Activated naive CD8-positive, alpha-beta T cell treated with anti-CD3 and anti-CD28 coated beads for 36 hours (primary cell): ENCODE measurements at places on chromosomes 6 and 20. TPM values are rescaled to one million over a fixed set of nuclear protein-coding genes. Genes with fewer than 3 reads are reported as not detected.

Gene PPARD
- total RNA-seq = 17.8 TPM

Gene BEND6
- not detected for total RNA-seq

Gene SLC17A2
- not detected for total RNA-seq

Gene CLDN20
- total RNA-seq = not detected

Gene EIF2S2
- 179 TPM for total RNA-seq

Gene GLP1R
- 0.56 TPM for total RNA-seq

Gene MYB
- 37.2 TPM for total RNA-seq

Gene OVOL2
- total RNA-seq = not detected

- H3K4me3 ChIP-seq = no peak overlapping the region
- no peak for DNase-seq
- H3K36me3 ChIP-seq = peaks cover 6% of the 10 kb centered on the region
- peaks cover 6% of the 10 kb centered on the region for H3K27me3 ChIP-seq
These were observed 9.1 kb downstream of the SDC4 start for GRCh38 chr20:45339084-45339483.

- H3K4me1 ChIP-seq = peaks cover 29% of the 10 kb centered on the region
- no peak for DNase-seq
- H3K27me3 ChIP-seq = peaks cover 17% of the 10 kb centered on the region
- peak overlapping the region; percentile 85 for H3K4me3 ChIP-seq
- no peak overlapping the region for H3K27ac ChIP-seq
These were observed 1.8 kb downstream of the ZDHHC14 start for GRCh38 chr6:157382821-157383220.

GRCh38 chr6:2760882-2761842, 4.0 kb upstream of the WRNIP1 start:
- peak overlapping the region; percentile 76 for H3K4me3 ChIP-seq
- H3K27ac ChIP-seq = peak overlapping the region; percentile 69
- peaks cover 19% of the 10 kb centered on the region for H3K4me1 ChIP-seq
- DNase-seq = no peak
- no peaks in the 10 kb centered on the region for H3K27me3 ChIP-seq

DNA sequence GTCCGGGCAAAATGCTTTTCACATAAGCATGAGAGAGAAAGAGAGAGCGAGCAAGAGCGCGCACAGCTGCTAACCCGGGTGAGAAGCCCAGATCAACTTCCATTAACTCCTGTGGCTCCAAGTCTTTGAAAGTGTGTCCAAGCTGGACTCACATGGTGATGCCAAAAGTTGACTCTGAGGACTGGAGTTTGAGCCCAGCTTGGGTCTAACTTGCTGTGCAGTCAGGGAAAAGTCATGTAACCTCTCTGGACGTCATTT, 357.2 kb upstream of the SULF2 start:
- H3K27me3 ChIP-seq = peaks cover 8% of the 10 kb centered on the region
- DNase-seq = no peak
- no peak overlapping the region for H3K27ac ChIP-seq
- no peak overlapping the region for H3K4me3 ChIP-seq
- no peaks in the 10 kb centered on the region for H3K4me1 ChIP-seq

DNA sequence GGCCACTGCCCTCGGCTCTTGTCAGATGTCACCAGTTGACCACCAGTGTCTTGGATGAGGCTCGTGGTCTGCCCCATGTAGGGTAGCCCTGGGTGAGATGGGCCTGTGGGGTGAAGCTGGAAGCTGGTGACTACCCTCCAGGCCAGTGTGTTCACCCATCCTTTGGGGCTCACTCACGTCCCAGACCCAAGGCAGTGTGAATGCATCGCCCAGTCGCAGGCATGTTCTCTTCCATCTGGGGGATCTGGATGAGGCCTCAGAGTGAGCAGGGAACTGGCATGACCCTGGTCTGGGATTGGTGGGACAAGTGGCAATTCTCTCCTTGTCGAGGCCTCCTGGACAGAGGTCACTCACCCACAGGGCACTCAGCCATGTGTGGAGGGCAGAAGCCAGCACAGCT, 120.1 kb upstream of the PHACTR3 start:
- H3K27ac ChIP-seq = no peak overlapping the region
- H3K4me1 ChIP-seq = no peaks in the 10 kb centered on the region
- H3K4me3 ChIP-seq = no peak overlapping the region
- H3K36me3 ChIP-seq = no peaks in the 10 kb centered on the region
- DNase-seq = no peak

GRCh38 chr6:71324194-71324785, 35.7 kb downstream of the OGFRL1 start:
- DNase-seq = no peak
- no peaks in the 10 kb centered on the region for H3K4me1 ChIP-seq
- no peak overlapping the region for H3K4me3 ChIP-seq
- H3K27me3 ChIP-seq = peaks cover 11% of the 10 kb centered on the region
- no peak overlapping the region for H3K27ac ChIP-seq

DNA sequence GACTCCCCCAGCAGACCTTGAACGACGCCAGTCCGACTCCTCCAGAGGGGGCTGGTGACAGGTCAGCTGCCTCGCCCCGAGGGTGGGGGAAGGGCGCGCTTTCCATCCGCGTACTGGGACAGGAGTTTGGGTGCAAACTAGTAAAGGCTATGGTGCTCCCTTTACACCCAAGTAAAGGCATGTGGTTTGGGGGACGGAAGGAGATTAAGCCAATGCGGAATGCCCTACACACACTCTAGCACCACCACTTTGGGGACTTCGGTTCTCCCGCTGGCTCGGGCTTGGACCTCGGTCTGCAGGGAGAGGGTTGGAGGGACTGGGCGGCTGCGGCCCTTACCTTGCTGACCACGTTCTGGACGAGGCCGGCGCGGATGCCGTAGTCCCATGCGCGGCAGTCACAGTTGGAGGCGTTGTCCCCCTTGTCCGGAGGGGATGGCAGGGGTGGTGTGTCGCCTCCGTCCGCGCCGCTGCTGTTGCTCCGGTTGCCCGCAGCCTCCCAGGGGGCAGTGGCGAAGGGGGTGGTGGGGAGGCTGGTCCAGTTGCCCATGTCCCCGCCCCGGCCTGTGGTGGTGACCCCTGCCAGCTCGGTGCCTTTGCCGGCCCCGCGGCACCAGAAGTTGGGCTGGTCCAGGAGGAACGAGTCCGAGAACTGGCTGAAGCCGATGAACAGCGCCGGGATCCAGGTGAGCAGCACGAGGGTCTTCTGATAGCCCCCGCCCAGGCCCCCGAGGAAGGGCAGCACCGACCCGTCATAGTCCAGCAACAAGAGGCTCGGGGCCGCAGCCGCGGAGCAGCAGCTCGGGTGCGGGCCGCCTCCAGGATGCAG, 1.1 kb downstream of the SLC22A23 start:
- H3K4me3 ChIP-seq = peak overlapping the region; percentile 33
- no peak overlapping the region for H3K27ac ChIP-seq
- peaks cover 6% of the 10 kb centered on the region for H3K4me1 ChIP-seq

DNA sequence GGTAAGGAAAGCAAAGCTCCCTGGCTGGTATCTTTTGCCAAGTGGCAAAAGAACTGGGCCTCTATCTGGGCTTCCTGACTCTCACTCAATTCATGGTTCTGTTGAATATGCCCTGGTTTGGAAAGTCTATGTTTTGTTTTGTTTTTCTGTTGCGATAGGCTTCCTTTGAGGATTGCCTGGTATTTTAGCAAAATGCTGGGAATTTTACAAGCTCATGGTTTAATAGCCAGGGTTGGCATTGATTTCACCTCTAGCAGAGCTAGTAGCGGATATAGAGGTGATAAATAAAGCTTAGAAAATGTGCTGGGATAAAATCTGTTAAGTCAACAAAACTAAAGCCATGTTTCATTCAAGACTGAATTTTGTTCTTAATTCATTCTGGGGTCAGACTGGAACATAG, 109.9 kb downstream of the RNF144B start:
- no peak overlapping the region for H3K4me3 ChIP-seq
- H3K4me1 ChIP-seq = peaks cover 8% of the 10 kb centered on the region
- H3K27me3 ChIP-seq = no peaks in the 10 kb centered on the region

GRCh38 chr6:138977646-138978167, 10.3 kb downstream of the REPS1 start:
- peaks cover 66% of the 10 kb centered on the region for H3K4me1 ChIP-seq
- H3K27ac ChIP-seq = no peak overlapping the region
- DNase-seq = no peak
- H3K27me3 ChIP-seq = no peaks in the 10 kb centered on the region

GRCh38 chr20:50110141-50111047, 2.6 kb downstream of the UBE2V1 start:
- peak overlapping the region; percentile 92 for H3K4me3 ChIP-seq
- DNase-seq = peak; percentile 48
- peak overlapping the region; percentile 97 for H3K27ac ChIP-seq

GRCh38 chr20:272718-273117, 15.2 kb downstream of the DEFB132 start:
- no peak for DNase-seq
- H3K4me1 ChIP-seq = no peaks in the 10 kb centered on the region
- no peaks in the 10 kb centered on the region for H3K27me3 ChIP-seq
- H3K36me3 ChIP-seq = no peaks in the 10 kb centered on the region
- H3K27ac ChIP-seq = no peak overlapping the region

DNA sequence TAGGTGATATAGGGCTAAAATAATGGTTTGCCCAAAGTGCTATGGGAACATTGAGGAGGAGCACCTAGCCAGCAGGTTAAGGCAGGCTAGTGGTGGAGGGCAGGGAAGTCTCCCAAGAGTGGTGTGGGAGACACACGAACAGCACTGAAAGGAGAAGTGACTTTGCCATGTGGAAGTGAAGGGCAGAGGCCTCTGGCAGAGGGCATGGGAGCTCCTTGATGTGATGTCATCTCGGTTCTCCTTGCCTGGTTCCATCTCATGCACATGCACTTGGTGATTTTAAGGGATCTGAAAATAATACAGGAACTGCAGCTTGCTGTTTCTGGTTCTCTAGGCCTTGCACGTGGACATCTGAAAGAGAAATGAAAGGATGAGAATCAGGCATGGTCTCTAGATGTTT, 4.7 kb upstream of the MAP3K4 start:
- H3K4me3 ChIP-seq = no peak overlapping the region
- no peaks in the 10 kb centered on the region for H3K36me3 ChIP-seq
- DNase-seq = no peak
- H3K4me1 ChIP-seq = peaks cover 3% of the 10 kb centered on the region

DNA sequence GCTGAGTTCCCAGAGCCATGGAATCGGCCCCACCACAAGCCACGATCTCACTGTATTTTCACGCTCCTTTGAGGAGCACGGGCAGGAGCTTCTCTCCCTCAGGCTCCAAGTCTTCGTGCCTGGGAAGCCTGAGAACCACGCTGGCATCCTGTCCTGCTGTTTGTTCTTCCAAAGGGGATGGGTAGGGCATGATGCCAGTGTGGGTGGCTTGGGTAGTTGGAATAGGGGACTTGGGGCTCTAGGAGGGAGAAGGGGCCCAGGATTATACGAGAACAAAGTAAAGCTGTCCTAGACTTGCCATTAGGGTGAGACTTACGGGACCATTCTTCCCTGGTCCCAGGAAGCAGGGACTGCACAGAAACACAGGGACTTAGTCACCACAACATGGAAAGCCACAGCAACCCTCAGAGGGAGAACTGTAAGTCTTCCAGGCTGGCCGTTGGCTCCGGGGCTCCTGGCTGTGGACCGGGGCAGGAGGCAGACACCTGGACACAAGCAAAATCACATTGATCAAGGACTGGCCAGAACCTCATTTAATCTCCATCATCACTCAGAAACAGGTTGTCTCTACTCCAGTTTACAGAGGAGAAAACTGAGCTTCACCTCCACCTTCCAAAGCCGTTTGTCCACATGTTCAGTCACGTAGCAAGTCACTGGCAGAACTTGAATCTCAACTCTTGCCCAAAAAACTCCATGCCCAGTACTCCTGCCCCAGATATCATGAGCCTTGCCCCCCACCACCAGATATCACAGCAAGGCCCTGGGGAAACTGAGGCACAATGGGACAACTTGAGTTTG, 1.3 kb downstream of the CCN5 start:
- H3K4me1 ChIP-seq = no peaks in the 10 kb centered on the region
- DNase-seq = no peak
- no peak overlapping the region for H3K27ac ChIP-seq

DNA sequence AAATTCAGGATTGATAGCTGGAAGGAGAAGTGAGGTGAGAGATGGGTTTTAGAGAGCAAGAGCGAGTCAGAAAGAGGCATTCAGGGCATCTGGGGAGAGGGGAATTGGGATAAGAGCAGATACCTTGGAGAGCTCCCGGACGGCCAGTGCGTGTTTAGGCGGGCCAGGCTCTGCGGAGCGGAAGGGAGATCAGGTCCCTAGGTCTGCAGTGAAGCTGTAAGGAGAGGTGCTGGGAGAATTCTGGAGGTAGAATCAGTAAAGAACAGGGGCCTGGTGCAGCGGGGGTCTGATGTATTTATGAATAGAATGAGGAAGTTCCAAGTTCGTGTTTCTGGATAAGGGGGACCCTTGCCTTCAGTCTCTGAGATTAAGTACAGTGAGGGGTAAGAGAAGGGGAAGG, 47.4 kb upstream of the FAM83D start:
- H3K27ac ChIP-seq = peak overlapping the region; percentile 17
- peaks cover 22% of the 10 kb centered on the region for H3K36me3 ChIP-seq
- H3K4me1 ChIP-seq = peaks cover 79% of the 10 kb centered on the region
- H3K4me3 ChIP-seq = no peak overlapping the region
- no peak for DNase-seq
- no peaks in the 10 kb centered on the region for H3K27me3 ChIP-seq
